IMR-90 (cell line): ENCODE measurements at places on chromosomes 5 and 9. TPM values are rescaled to one million over a fixed set of nuclear protein-coding genes. Genes with fewer than 3 reads are reported as not detected.

- H3K4me3 ChIP-seq = peak overlapping the region; percentile 98
- no peaks in the 10 kb centered on the region for H3K27me3 ChIP-seq
- H3K4me1 ChIP-seq = peaks cover 11% of the 10 kb centered on the region
- peak; percentile 35 for DNase-seq
- H3K36me3 ChIP-seq = peaks cover 48% of the 10 kb centered on the region
Measured at GRCh38 chr5:1800472-1801221, 560 bp upstream of the NDUFS6 start.

GRCh38 chr5:2617461-2617860 is 134.0 kb downstream of the IRX2 start:
- DNase-seq = no peak
- no peak overlapping the region for H3K27ac ChIP-seq
- H3K27me3 ChIP-seq = no peaks in the 10 kb centered on the region
- no peak overlapping the region for H3K4me3 ChIP-seq
- no peaks in the 10 kb centered on the region for H3K4me1 ChIP-seq

- DNase-seq = peak; percentile 30
- no peaks in the 10 kb centered on the region for H3K4me1 ChIP-seq
- no peak overlapping the region for H3K27ac ChIP-seq
- H3K36me3 ChIP-seq = peaks cover 26% of the 10 kb centered on the region
Measured at GRCh38 chr5:172065431-172066065, 59.1 kb upstream of the FBXW11 start.

GRCh38 chr9:91945277-91946085 is 4.5 kb downstream of the ROR2 start:
- no peak overlapping the region for H3K4me3 ChIP-seq
- H3K27me3 ChIP-seq = no peaks in the 10 kb centered on the region; the same call in 1 of the 2 replicates
- H3K36me3 ChIP-seq = no peaks in the 10 kb centered on the region
- peak overlapping the region; percentile 64; the same call in 1 of the 2 replicates for H3K27ac ChIP-seq
- peak; percentile 82 for DNase-seq

- peaks cover 3% of the 10 kb centered on the region; the same call in 1 of the 2 replicates for H3K27me3 ChIP-seq
- DNase-seq = no peak
- no peaks in the 10 kb centered on the region for H3K4me1 ChIP-seq
- H3K36me3 ChIP-seq = no peaks in the 10 kb centered on the region
- H3K27ac ChIP-seq = no peak overlapping the region
Measured at GRCh38 chr5:116360008-116360853, 214.4 kb downstream of the SEMA6A start.

The FGF10 gene
- polyA plus RNA-seq = not detected in 2 replicates
